ENCODE measurements at places on chromosomes 4 and X.

GRCh38 chr4:101515099-101515498 lies 167.8 kb upstream of the PPP3CA start:
- no peak for DNase-seq

GRCh38 chr4:69576251-69576877 lies 63.1 kb downstream of the UGT2A2 start:
- DNase-seq = no peak

- DNase-seq = no peak
Observed at GRCh38 chrX:32525234-32525633, 686.1 kb downstream of the DMD start.

- no peak for DNase-seq
Observed at GRCh38 chr4:100870940-100871772, 353.3 kb upstream of the EMCN start.

DNA sequence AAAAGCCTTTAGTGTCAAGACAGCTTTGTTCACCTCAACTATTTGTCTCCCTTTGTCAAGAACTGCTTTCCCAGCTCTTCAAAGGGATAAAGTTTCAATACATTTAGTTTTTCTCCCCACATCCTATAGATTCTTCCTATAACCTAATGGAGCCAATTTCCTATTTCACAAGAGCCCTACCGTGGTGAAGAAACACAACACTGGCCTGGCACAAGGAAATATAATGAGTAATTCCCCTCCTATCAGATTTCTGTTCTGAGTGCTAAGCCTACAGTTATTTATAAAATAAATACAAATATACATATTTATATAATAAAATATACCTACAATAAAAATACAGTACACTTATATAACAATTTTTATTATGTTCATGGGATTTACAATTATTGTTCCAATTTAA lies 89.9 kb downstream of the SHISA3 start:
- no peak for DNase-seq

DNA sequence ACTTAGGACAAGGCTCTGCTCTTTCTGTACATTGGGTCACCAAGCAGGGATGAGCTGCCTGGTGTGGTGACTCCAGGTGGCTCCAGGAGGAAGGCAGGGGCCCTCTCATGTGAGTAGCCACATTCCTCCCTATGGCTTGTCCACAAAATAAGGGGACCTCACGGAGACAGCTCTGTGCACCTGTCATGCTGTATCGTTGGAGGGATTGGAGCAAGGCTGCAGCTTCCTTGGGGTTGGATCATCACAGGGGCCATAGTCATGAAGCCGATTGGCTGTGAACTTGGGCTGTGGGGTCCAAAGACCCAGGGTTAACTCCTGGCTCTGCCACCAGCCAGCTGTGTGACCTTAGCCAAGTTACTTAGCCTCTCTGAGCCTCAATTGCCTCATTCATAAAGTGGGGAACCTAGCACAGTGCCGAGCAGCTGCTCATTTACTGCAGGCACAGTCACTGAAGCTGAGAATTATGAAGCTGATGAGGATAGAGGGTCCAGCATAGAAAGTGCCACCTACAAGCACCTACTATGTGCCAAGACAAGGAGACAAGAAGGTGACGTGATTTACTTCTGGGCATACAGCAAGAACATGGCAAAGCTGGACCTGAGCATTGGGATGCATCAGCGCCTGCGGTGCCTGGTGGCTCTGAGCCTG lies 11.8 kb upstream of the KIAA0232 start:
- no peak for DNase-seq

- no peak for DNase-seq
Observed at GRCh38 chrX:8274170-8274569, 103.1 kb upstream of the VCX2 start.

DNA sequence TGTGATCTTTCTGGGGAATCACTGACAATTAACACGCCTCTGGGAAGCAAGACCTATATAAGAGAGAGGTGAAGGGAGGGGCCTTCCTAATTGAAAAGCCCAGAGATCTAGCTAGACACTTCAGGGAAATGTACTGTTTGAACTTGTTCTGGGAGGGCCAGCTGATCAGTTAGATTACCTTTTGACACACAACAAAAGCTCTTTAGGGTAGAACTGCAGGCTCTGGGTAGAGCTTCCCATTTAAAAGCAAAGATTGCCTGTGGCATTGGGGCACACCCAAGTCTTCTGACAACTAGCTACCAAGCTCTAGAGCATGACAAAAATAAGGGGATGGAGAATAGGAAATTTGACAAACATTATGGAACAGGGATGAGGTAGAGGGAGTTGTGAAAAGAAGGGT lies 26.3 kb downstream of the AREG start:
- no peak for DNase-seq
